HEK293T (cell line): ENCODE measurements at places on chromosomes 1 and 21.

GRCh38 chr1:244833734-244834542, 1.5 kb upstream of the COX20 start:
- DNase-seq = peak; percentile 65

GRCh38 chr1:47147047-47147785, 10.0 kb downstream of the CYP4A22 start:
- DNase-seq = no peak

GRCh38 chr1:227546059-227546458, 17.3 kb upstream of the ZNF678 start:
- no peak for DNase-seq

DNA sequence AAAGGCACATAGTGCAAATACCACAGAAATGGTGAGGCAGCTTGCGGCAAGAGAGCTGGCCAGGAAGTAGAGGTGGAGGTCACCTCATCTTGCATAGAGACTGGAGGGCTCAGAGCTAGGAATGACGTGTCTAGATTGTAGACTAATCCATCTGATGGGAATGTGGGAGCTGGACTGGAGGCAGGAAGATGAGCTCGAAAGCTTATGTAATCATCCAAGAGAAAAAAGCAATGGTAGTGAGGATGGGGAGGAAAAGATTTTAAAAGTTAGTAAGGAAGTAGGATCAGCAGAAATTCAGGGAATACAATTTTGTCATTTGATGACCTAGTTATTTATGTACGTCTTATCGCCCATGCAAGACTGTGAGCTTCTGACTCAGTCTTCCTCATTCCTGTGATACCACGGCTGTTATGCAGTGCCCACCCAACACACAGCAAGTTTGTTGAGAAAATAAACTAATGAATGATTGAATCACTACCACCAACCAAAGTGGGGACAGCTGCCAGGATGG, 123.9 kb downstream of the RRAGC start:
- no peak for DNase-seq

GRCh38 chr1:115183158-115183557, 93.9 kb upstream of the TSPAN2 start:
- DNase-seq = no peak

- DNase-seq = no peak
These were observed 35.1 kb downstream of the SLC44A3 start for GRCh38 chr1:94855307-94855700.

DNA sequence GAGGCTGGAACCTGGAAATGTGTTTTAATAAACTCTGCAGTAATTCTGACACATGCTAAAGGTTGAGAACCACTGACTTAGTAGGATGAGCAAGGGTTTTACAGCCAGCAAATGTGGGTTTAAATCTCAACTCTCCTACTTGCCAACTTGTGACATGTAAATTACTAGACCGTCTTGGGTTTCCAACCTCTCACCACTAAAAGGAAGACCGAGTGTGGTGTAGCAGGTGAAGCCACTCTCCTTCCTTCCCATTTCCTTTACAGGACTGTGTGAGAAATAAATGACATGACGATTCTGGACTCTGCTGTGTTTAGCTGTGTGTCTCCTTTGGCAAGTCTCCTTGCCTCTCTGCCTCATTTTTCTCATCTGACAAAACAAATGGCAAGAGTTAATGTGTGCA, 49.5 kb upstream of the DNAJC6 start:
- DNase-seq = no peak

- DNase-seq = no peak
These were observed 9.5 kb downstream of the SCCPDH start for GRCh38 chr1:246733704-246734103.

GRCh38 chr1:48371598-48371997, 100.4 kb downstream of the SPATA6 start:
- DNase-seq = no peak
